ENCODE measurements at places on chromosomes 3 and 15.

DNA sequence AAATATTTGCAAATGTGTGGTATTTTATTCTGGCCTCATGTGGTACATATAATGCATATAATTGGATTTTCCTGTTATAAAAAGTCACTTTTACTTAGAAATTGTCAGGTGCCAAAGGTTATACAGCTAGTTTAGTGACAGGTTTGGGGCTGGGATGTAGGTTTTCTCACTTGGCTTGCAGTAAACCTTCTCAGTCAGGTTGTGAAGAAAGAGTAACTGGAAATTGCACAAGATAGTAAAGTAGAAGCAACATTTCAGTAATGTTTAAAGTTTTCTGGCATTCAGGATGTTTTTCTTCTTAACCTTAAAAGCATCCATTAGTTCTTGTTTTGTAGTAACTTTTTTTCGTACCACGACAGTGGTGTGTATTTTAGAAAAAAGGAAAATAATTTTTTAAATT is 53.9 kb downstream of the MEF2A start:
- DNase-seq: no peak

DNA sequence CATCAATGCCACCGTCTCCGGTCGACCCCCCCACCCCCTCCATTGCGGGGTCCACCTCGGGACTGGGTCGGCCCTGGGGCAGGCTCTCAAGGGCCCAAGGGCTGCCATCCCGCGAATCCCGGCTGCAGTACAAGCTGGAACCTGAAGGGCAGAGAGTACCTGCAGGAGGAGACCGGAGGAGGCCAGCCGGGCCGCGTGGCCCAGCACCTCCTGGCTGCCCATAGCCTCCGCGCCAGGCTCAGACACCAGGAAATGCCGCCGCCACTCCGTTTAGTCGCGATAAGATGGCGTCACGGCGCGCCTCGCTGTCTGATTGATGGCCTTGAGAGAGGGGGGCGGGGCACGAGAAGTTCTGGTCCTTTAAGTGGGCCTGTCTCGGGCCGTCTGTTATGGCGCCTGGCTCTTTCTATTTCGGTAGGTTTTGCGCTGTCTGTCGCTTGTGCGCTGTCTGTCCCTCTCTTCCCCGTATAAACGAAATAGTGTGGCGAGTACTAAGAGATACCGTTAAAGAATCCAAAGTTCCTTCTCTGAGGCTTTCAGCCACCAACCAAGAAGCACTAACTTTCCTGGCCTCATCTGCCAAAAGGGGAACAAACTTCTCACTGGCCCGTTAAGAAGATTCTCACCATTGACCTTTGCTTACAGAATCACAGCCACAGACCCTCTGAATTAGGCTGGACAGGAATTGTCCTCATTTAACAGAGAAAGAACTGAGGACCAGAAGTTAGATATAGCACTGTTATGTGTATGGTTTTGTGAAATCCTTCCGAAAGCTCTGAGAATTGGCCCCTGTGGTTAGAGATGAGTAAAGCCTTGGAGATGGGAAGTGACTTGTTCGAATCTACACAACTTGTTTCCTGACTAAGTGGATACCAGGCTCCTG is at the start of gene RFT1:
TSS of gene RFT1 (minus strand) at position 257 of the 883 bp plus-strand sequence. CDS start at position 222, 35 bp downstream.
- peak; percentile 81 for DNase-seq

DNA sequence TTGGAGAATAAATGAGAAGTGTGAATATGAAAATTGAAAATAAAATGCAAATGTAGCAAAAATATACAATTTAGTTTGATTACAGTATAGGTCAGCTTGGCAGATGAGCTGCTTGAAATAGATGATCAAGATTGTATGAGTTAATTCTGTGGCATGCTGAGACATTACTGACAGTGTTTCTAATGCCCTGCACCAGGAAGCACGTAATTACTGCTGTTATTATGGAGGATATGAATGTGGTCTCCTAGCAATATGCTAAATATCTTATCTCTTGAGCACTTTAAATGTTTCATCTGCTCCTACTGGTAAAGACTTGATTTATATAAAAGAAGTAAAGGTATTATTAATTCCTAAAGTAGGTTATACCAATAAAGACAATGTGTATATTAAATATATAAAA is 1015.5 kb downstream of the PLOD2 start:
- no peak for DNase-seq

- DNase-seq: peak; percentile 40
These were observed 359.2 kb upstream of the THRB start for GRCh38 chr3:24853685-24854490.

DNA sequence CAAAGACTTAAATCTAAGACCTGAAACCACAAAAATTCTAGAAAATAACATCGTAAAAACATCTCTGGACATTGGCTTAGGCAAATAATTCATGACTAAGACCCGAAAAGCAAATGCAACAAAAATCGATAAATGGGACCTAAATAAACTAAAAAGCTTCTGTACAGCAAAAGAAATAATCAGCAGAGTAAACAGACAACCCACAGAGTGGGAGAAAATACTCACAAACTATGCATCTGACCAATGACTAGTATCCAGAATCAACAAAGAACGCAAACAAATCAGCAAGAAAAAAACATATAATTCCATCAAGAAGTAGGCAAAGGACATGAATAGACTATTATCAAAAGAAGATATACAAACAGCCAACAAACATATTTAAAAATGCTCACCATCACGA is 749.4 kb downstream of the PLOD2 start:
- DNase-seq: no peak

GRCh38 chr3:30226601-30227151 is 379.7 kb upstream of the TGFBR2 start:
- DNase-seq: no peak

GRCh38 chr3:21174461-21174860 is 576.5 kb downstream of the ZNF385D start:
- DNase-seq: no peak

DNA sequence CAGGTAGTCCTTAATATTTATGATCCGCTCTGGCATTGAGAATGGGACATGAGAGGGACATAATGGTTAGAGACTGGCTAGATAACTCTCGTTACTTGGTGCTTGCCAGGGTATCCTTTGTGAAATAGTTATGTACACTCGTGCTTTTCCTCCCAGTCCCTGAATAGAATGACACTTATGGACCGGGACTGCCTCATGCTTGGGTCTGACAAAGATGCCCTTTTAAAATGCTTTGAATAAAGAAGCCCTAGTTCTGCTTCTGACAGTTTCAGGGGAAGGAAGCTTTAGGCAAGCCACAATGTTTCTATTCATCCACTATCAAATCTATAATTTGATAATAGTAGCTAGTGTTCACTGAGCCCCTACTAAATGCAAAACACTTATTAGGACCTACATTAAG is 29.4 kb downstream of the POLR2M start:
- no peak for DNase-seq

GRCh38 chr3:42314411-42314810 is 48.4 kb upstream of the CCK start:
- no peak for DNase-seq

GRCh38 chr3:61771976-61772375 is 210.6 kb downstream of the PTPRG start:
- DNase-seq: no peak

- no peak for DNase-seq
These were observed 6.5 kb downstream of the SQOR start for GRCh38 chr15:45641374-45641781.

DNA sequence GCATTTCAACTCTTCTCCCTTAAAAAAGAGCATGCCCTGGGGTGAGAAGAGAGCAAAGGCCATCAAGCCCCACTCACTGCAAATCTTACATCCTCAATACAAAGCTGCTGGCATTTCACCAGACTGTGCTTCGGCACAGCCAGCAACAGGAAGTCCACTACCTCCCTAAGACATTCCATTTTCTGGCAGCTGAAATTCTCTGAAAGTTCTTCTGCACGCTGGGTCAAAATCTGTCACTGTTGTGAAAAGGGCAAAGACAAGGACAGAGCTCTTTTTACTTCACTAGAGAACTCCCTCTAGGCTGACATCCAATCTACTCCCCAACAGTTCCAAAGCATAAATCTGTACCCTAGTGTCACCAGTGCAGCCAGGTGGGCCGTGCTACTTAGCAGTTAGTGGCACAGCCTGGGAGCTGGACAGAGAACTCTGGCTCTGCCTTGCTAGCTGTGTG is 6.3 kb downstream of the MTMR10 start:
- DNase-seq: no peak

Data from NCI-H2107 (cell line).